ENCODE measurements at places on chromosomes 13 and 19.

- DNase-seq, result no peak
These were observed 14.6 kb upstream of the CLC start for GRCh38 chr19:39752390-39752789.

DNA sequence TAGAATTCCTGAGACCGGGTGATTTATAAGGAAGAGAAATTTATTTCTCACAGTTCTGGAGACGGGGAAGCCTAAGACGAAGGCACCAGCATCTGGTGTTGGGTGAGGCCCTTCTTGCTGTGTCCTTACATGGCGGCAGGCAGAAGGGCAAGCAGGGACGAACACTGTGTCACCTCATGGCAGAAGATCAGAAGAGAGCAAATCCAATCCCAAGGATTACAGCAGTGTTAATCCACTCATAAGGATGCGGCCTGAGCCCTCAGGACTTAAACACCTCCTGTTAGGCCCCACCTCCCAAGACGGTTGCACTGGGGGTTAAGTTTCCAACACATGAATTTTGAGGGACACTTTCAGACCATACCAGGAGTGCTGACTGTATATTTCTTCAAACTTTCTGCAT is 6.7 kb upstream of the FBL start:
- no peak for DNase-seq

- DNase-seq, result no peak
These were observed 730.8 kb downstream of the EFNB2 start for GRCh38 chr13:105804561-105805190.

DNA sequence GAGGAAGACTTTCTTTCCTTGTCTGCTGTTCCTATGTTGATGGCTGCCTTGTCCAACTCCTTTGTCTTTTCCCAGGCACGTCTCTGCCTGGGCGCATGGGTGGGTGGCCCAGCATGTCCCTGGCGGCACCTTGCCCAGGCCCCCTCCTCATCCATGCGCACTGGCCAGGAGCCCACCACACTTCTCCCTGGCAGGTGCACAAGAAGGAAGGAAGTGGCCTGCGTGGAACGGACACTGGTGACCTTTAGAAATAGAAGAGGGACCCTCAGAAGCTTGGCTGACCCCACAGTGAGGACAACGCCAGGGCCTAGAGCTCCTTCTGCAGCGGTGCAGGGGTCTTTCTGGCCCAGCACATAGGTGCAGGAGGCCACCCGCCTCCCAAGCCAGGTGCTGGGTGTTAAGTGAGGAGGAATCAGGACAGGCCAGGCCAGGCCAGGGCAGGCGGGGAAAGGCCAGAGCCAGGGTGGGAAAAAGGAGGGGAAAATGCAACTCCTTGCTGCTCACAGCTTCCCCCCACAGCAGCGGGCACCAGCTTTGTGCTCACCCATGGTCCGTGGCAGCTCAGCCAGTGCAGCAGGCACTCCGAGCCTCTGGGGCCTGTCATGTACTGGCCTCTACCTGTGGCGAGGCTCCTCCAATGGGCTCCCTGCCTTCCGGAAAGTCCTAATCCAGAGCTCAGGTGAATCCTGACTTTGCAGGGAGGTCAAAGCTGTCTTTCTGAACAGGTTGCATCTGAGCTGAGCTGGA is 104.0 kb downstream of the SOX1 start:
- DNase-seq, result no peak

DNA sequence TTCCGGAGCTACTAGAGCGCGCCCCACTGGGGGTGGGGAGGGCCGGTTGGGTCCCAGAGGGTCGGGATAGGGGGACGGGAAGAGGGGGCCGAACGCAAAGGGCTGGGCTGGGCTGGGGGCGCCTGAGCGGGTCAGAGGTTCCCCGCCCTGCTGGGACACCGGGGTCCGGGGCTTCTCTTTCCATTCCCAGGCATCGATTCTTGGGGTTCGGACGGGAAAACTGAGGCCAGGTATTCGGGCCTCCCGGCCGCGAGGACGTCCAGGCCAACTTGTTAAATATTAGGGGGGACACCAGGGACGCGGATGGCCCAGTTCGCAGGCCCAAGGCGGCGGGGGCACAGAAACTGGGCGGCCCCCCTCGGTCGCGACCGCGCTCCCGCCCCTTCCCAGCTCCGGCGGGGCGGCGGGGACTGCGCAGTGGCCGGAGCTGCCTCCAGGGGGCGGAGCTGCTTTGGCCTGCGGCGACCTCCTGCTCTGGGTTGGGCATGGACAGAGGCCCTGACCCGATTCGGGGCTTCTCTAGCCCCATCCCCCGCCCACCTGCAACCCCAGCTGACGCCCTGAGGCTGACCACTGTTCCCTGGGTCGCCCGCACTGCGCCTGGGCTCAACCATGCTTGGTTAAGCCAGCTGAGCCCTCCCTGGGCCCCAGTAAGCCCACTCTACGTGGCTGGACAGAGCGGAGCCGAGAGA is 1.2 kb upstream of the KLF16 start:
- peak; percentile 40 for DNase-seq

DNA sequence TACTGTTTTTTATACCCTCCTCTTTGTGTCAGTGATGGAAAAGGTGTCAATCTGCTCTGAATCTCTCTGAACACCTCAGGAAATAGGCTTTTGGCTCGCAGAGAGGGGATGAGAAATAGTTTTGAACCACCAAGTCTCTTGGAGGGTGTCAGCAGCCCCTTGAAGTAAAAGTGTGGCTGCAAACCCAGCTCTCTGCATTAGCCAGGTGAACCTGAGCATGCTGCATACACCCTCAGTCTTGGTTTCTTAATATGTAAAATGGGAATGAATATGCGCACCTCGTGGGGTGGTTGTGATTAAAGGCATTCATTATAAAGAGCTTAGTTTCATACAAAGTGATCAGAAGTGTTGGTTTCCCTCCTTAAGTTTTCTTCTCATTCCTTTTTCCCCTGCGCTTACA is 1.4 kb upstream of the DHRS12 start:
- no peak for DNase-seq

Data from SHP77 (cell line).